ENCODE measurements at places on chromosomes 5 and 9.

DNA sequence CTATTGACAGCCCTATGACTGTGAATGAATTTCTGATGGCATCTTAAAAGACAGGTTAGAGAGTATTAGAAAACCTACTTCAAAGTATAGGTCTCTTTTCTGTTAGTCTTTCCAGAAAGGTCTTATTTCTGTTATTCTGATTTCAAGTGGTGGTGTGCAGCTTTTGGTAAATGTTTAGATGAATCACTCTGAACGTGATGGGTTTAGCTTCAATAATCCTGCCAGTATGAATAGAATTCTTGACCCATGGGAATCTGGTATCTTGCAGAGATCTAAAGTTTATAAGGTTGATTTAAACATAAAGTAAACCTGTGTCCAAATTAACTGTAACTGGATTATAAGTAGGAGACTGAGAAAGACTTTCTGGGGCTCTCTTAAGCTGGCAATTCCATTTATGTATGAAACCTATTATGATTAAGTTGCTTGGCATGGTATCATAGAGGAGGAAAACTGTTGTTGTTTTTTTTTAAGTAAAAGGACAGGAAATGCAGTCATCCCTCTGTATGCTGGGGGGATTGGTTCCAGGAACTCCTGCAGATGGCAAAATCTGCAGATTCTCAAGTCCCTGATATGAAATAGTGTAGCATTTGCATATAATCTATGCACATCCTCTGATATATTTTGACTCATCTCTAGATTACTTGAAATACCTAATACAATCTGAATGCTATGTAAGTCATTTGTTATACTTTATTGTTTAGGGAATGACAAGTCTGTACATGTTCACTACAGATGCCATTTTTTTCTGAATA, 77.0 kb upstream of the ADAMTS19 start:
- no peak for DNase-seq

DNA sequence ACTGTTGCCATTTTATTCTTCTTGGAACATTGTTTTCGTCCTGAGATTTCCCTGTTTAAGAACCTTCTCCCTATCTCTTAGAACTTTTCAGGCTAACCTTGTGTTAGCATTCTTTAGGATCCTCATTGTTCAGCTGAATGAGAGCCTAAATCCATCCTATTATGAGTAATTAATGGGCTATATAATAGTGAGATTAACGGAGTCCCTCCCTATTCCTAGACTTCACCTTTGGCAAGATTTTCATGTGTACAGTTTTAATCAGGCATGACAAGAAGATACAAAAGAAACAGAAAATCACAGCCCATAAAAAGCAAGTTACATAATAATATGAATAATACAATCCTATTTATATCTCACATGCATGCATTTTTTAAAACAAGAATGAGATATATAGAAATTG, 9.1 kb upstream of the MSMP start:
- DNase-seq: no peak

GRCh38 chr5:170251462-170251861, 18.7 kb downstream of the C5orf58 start:
- peak; percentile 45 for DNase-seq

- DNase-seq: peak; percentile 96
Measured at GRCh38 chr5:134439210-134439654, 27.6 kb upstream of the CDKN2AIPNL start.

- no peak for DNase-seq
Measured at GRCh38 chr5:72849546-72849945, 33.1 kb downstream of the TNPO1 start.

GRCh38 chr9:34957492-34958410, at the start of gene PHF24:
TSS of gene PHF24 (plus strand) at chr9:34958285. CDS start at chr9:34971299, 13,014 bp downstream.
- no peak for DNase-seq

GRCh38 chr9:14301583-14302021, 12.3 kb downstream of the NFIB start:
- no peak for DNase-seq

DNA sequence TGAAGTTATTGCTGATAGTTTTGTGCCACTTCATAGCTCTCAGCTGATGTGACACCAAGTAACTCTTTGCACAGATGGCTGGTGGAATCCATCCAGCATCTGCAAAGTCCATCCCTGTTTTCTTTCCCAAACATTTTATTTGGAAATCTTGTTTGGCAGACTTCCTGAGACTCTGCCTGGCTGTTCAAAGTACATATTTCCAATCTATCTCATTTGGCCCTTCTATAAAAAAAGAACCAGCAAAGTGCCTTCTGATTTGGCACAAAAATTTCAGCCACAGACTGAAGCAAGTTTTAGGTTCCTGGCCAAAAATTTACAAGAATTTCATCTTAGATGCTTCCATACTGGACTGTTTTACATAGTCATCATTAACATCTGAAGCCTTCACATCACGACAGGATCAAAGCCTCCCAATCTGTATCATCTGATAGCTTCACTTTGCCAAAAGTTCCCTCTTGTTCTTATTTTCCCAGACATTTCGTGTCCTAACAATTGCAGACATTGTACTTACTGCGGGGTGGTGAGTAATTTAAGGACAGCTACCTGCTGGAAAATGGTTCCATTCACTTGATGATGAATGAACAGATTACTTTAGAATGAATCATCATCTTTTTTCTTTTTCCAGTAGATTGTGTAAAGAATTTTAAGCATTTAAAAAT, 377.3 kb downstream of the KIAA0825 start:
- DNase-seq: peak; percentile 26

- no peak for DNase-seq
Measured at GRCh38 chr9:134152022-134152448, 12.3 kb downstream of the RNU6ATAC start.

- DNase-seq: no peak
Measured at GRCh38 chr9:4859035-4859434, 66.3 kb downstream of the RCL1 start.
